ENCODE measurements at places on chromosomes 3 and 15.

GRCh38 chr3:29381595-29381994, 100.7 kb downstream of the RBMS3 start:
- DNase-seq = no peak

DNA sequence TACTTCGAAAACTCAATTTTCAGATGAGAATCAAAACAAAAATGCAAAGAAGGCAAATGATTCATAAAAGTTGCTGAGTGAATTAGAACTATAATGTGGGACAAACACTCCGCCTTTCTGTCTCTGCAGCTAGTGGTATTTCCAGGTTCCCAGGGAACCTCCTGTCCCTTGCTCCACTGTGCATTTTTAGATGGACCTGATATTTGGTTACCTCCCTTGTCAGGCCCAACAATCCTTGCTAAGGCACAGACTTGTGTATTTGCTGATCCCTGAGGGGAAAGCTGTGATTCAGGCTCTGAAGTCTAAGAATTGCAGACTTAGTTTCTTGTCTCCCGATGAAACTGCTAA, 162.7 kb downstream of the LPP start:
- DNase-seq = no peak

DNA sequence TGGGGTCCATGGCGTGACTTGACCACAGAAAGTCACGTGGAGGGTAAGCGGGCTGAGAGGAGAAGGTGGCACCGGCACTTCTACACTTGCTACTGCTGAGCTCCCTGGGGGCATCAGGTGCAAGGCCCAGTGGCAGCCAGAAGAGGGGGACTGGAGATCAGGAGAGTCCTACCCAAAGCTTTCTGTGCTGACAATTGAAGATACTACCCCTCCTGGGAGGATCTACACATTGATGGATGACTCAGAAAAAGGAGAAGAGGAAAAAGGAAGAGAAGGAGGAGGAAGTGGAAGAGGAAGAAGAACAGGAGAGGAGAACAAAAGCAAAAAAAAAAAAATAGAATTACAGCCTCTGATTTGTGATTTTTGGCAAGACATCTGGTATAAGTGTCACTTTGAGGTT, 41.2 kb downstream of the MYO5C start:
- no peak for DNase-seq

DNA sequence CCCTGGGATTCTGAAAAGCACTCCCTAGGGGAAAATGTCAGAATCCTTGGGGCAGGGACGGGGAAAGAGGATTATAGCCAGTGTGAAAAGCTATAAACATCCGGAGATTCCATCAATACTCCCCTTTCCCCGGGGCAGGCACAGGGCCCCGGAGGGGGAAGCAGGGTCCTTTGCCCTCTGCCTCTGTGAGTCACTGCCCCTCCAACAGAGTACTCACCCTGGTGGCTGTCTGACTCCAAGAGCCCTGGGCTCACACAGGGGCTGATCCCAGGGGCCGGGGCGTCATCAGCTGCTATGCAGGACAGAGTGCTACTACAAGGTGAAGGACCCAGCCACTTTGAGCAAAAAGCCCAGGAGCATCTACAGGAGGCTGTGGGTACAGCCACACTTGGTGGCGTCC, 133.0 kb upstream of the PRR20G start:
- DNase-seq = no peak

GRCh38 chr3:108119398-108120104, 28.7 kb upstream of the CD47 start:
- DNase-seq = no peak

DNA sequence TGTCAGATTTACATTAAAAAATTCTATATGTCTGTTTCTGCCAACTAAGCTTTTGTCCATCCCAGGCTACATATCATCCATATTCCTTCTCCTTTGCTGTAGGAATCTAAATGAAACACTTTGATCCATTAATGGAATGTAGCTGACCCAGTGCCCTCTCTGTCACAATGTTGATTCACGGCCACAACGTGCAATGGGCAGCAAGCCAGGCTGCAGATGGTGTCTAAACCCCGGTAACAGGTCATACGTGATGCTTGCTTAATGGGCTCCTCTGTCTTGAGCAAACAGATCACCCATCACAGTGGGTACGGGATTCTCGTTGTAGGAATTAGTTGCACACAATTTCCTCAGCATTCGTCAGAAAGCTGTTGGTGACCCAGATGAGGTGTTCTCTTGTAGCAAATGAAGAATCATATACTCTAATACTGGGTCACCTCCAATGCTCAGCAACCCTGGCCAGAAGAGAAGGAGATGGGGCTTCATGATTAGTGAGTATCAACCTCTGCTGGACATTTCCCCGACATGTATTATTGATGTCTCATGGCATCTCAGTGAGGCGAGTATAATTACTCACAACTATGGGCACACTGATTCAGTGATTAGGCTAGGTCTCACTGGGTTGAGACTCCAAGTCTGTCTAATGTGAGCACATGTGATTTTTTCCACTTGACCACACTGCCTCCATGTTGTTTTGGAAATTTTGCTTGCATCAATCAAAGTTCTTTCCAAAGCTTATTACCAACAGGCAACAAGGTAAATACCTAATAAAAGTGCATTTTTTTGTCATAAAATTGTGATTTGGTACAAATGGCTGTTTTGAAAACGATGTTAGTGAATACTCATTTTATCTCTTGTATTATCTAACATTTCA, 12.9 kb upstream of the DCBLD2 start:
- DNase-seq = no peak

- no peak for DNase-seq
Measured at GRCh38 chr3:30098243-30098642, 508.2 kb upstream of the TGFBR2 start.

DNA sequence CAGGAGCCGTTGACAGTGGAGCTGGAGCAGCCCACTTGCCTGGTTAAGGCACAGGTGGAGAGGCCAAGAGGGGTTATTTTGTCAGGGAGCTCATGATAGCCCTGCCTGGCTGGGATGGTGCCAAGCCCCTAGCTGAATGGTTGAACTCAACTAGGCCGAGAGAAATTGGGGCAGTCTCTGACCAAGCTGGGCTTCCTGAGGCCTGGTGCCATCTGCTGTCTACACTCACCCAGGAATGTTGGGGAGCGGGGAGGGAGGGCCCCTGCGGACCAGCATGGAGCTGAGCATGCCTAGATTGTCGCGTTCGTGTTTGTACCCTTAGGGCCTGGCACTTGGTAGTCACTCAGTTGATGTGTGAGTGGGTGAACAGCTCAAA, 1.2 kb downstream of the BRPF1 start:
- no peak for DNase-seq

DNA sequence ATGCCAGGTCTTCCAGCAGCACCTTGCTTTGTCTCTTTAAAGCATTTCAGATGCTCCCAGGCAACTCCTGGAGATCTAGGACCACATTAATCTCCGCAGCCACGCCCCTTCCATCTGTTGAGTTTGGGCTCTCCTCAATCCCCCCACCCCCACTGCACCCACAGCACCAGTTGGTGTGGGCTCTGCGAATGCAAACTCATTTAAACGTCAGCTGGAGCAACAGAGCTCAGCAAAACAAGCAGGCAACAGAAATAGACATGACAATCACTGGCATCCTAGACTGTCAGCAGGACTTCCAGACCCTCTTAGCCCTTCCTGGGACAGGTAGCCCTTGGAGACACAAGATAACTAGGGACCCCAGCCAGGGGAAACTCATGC, 106.9 kb downstream of the LSM3 start:
- DNase-seq = no peak

GRCh38 chr3:66053550-66054094, 14.9 kb upstream of the MAGI1 start:
- no peak for DNase-seq

DNA sequence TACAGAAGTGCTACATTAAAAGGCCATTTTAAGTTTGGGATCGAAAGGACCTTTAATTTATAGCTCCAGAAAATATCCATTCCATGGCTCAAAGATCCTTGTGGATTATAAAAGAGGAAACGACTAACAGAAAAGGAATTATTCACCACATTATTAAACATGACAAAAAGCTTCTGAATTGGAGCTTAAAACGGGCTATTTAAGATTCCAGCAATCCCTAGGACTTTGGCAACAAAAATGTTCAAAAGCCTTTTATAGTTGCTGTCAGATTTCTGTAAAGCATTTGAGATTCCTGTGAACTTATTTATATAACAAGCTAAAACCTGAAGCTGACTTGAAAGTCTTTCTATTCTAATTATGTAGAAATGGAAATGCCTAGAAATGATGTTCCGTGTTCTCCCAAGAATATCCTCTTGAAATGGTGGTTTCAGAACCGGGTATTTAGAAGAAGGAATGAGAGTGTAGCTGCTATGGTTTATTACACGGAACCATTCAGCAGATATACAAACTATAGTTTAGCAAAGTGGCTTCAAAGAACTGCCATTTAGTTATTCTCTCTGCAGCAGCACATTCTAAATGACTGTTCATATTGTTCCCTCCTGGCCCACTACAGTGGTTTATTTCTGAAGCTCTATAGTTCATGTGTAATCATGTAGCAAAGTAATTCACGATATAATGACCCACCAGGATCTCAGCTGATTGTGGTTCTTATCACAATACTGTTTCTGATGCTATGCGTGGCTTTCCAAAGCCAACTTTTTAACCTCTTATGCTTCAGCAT, 961.7 kb downstream of the FHIT start:
- no peak for DNase-seq

- no peak for DNase-seq
Measured at GRCh38 chr3:134074001-134074789, 44.5 kb upstream of the SLCO2A1 start.

- no peak for DNase-seq
Measured at GRCh38 chr3:39502838-39503145, 35.3 kb downstream of the MOBP start.

DNA sequence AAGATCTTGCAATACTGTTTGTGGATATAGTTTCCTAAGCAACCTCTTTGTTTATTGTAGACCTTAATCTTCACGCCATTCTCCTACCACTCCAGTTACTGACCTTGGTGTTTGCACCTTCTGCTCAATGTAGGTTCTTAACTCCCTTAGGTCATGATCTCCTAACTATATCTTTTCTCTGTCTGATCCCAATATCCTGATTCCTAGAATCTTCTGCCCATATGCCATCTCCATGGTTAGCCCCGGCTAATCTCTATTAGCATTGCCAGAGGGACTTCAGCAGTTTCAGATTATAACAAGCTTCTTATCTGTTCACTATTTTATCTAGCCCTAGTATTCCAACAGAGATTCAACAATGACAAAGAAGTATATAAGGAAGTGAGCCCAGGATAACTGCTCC, 64.9 kb downstream of the IMPG2 start:
- no peak for DNase-seq
